Stimulated activated CD8-positive, alpha-beta memory T cell treated with anti-CD3 and anti-CD28 coated beads, Interleukin-12 subunit alpha, Interleukin-12 subunit beta, amount 100 ng/mL, for 1 hour (primary cell): ENCODE measurements at places on chromosomes 7 and 10.

- DNase-seq = no peak
Observed at GRCh38 chr10:102083541-102083940, 18.4 kb downstream of the HPS6 start.

DNA sequence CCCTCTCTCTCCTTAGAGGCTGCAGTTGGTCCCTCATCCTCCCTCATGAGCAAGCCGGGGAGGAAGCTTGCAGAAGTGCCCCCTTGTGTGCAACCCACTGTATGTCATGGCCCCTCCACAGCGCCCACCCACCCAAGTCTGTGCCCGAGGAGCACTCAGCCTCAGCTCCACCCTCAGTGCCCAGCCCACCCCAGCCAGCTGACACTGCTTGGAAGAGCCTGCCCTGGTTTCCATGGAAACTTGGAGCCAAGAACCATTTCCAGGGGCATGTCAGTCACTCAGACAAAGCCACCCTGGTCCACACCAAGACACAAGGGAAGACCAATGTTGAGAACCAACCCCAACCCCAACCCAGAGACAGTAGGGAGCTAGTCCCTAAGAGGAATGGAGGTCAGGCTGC is 79.5 kb downstream of the PAX2 start:
- no peak for DNase-seq

- DNase-seq = no peak
Observed at GRCh38 chr10:52918714-52919305, 146.2 kb upstream of the MBL2 start.

DNA sequence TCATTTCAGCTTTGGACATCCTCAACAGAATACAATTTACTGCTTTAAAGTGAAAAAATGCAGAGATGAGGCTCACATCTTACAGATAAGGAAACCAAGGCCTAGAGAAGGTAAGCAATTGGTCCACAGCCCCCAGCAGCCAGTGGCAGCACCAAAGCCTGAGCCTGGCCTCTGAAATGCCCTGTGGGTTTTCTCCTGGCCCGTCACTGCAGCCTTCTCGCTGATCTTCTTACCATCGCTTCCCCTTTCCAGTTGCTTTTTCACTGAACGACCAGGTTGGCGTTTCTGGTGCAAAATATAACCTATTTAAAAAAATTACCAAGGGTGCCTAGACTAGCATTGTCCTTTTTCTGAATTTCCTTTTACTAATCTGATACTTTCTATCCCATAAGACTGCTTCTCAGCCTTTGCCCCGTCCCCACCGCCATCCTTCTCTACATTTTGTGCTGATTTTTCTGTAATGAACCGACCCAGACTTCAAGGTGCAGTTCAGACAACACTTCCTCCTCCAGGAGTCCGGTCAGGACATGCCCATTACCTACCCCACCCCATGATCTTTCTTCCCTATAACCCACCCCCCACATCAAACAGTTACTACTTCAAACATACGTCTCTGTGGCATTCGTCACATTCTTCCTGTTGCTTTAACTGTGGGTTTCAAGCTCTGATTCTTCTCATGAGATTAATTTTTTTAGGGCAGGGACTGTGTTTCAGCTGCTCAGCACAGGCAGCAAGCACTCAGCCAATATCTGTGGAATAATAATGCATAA is 289.4 kb downstream of the DNAJB6 start:
- no peak for DNase-seq

DNA sequence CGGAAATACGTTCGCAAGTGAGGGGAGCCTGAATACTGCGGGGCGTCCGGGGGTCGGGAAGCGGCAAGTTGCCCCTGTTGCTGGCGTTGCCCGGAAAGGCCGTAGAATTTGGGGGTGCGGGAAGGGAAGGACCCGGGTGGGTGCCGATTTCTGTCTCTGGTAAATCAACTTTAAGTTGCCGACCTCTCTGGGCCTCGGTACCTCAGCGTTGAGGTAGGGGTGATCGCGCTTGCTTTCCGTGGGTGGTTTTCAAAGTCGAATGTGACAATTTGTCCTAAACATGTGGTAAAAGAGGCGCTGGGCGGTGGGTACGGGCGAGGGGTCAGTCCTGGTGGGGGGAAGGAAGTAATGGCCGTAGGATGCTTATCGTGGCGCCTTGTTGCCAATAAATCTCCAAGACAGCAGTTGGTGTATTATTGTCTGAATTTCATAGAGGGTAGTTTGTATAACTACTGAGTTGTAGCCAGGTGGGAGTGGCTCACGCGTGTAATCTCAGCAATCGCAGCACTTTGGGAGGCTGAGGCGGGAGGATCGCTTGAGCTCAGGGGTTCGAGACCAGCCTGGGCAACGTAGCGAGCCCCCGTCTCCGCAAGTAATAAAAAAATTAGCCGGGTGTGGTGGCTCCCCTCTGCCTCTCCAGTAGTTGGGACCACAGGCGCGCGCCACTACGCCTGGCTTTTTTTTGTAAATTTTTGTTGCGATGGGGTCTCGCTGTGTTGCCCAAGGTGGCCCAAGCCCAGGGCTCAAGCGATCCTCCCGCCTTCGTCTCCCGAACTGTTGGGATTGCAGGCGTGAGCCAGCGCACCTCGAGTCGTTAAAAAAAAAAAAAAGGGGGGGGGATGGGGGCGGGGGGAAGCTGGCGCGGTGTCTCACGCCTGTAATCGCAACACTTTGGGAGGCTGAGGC is 644 bp downstream of the BUD23 start:
- no peak for DNase-seq
